SHP77 treated with DMSO at 0.1 percent for 48 hours (cell line): ENCODE measurements at places on chromosomes 16 and 17.

GRCh38 chr17:9203771-9204425 lies 182.6 kb downstream of the NTN1 start:
- DNase-seq, result no peak

DNA sequence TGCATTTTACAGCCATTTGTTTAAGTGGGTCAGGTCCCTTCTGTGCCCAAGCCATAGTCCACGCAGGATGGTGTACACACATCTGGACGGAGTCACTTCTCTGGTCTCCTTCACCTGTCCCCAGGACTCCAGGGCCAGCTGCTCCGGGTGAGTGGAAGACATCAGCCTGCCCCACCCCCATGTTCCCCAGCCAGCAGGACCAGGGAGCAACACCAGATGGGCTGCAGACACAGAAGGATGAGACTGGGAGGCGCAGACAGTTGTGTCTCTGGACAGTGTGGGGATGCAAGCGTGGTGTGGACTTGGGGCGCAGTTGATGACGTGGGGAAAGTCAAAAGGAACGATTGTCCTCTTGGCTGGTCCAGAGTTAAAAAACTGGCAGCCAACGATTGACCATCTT lies 24.6 kb upstream of the WFDC1 start:
- no peak for DNase-seq

- DNase-seq, result no peak
Measured at GRCh38 chr17:74345433-74346241, 16.0 kb downstream of the BTBD17 start.

GRCh38 chr17:76119409-76120371 lies 16.1 kb upstream of the EXOC7 start:
- DNase-seq, result no peak

GRCh38 chr16:65044873-65045272 lies 77.0 kb downstream of the CDH11 start:
- DNase-seq, result no peak

DNA sequence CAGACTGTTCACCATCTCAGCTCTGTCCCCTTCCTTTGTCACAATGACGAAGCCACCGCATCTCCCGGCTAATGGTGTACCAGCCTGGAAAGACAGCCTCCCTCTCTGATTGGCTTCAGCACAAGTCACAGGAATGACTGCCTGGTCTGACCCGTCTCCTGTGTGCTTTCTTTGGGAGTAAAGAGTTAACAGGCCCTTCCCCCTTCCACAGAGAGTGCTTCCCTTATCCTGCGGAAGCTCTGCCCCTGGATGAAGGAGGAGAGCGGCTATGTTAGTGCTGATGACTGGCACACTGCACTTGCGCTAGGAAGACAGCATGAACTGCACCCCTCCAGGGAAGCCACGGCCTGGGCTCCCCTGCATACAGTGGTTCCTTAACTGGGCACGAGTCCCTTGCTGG lies 11.3 kb downstream of the USB1 start:
- no peak for DNase-seq
